SK-N-SH (cell line): ENCODE measurements at places on chromosomes 1 and 21. TPM values are rescaled to one million over a fixed set of nuclear protein-coding genes. Genes with fewer than 3 reads are reported as not detected.

- no peak overlapping the region for H3K27ac ChIP-seq
- peaks cover 2% of the 10 kb centered on the region; the same call in 1 of the 2 replicates for H3K4me1 ChIP-seq
- no peak for DNase-seq
- no peak overlapping the region for H3K4me3 ChIP-seq
- no peaks in the 10 kb centered on the region for H3K27me3 ChIP-seq
These were observed 342.1 kb upstream of the NR5A2 start for GRCh38 chr1:199685369-199685768.

- H3K4me3 ChIP-seq, result no peak overlapping the region
- H3K27ac ChIP-seq, result no peak overlapping the region
- DNase-seq, result no peak
- no peaks in the 10 kb centered on the region; the same call in 1 of the 2 replicates for H3K4me1 ChIP-seq
- H3K27me3 ChIP-seq, result no peaks in the 10 kb centered on the region
These were observed 124.8 kb downstream of the UBE2U start for GRCh38 chr1:64328193-64328592.

DNA sequence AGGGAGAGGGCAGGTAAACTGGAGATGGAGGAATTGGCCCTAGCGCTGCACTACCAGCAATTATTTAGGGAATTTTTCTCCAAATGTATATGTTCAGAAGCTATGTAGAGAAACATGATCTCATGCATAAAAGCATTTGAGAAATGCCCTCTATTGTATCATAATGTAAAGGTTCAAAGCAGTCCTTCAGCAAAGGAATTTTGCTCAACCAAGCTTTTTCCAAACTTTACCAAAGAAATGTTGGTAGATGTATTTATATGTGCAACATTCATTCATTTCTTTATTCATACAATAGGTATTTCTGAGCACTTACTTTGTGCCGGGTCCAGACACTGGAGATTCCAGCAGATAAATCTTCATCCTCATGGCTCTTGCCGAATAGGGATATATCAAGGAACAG lies 64.4 kb downstream of the XCL1 start:
- no peaks in the 10 kb centered on the region for H3K27me3 ChIP-seq
- DNase-seq, result no peak
- H3K4me1 ChIP-seq, result 0 out of 2 replicates have a peak, but pooled peaks cover 8% of the 10 kb centered on the region
- H3K27ac ChIP-seq, result no peak overlapping the region
- H3K36me3 ChIP-seq, result no peaks in the 10 kb centered on the region

The CACNA1E gene
- polyA plus RNA-seq, result not detected in 2 replicates

The C1QA gene
- polyA plus RNA-seq, result not detected in 2 replicates
